ENCODE measurements at places on chromosomes 3 and 15.
A peak's percentile ranks its signal among the peaks of the same experiment; 100 is the strongest.

DNA sequence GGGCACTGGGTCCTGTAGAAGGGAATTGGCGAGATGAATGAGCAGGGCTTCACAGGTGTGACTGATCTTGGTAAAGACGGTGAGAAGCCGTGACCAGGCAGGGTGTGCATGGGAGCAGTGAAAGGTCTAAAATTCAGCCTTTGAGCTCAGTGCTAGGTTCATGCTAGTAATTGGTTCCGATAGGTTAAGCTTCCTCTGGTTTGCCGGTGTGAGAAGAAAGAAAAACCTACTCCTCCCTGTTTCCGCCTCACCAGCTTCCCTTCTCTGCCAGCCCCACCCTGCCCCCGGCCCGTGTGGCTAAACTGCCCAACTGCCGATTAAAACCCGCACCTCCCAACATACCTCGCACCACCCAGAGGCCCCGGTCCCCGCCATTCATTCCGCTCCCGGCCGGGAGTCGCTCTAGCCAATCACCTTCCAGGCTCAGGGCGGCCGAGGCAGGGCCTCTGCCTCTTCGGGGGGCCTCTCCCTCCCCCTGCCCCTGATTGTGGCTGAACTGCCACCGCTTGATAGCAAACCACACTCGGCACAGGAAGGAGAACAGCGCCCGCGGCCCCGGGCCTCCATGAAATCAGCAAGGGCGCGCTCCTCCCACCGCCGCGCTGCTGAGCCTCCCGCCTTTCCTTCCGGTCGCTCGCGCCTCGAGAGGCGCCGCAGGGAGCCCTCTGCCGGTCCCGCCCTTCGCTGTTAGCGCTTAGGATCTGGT, 7.3 kb upstream of the NRROS start:
- peak; percentile 84 for DNase-seq

- DNase-seq = no peak
Measured at GRCh38 chr15:29621616-29622015, 200.7 kb downstream of the TJP1 start.

GRCh38 chr15:26864664-26865191, 2.1 kb upstream of the GABRA5 start:
- DNase-seq = no peak

- no peak for DNase-seq
Measured at GRCh38 chr3:133591271-133591742, 17.8 kb downstream of the CDV3 start.

DNA sequence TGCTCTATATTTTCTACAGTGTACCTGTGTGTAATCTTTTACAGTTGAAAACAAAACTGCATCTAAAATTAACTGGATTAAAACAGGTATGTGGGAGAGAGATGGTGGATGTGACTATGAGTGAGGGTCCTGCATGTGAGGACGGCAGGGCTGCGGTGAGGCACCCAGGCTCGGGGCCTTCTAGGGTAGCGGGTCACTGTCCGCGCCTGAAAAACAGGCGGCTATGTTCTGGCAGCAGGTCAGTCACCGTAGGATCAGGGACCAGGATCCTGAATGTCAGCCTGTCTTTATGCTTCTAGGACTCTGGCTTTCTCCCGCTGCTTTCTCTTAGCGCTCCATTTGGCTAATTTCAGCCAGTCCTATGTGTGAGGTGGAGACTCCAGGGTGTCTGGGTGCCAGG, 12.6 kb downstream of the TMEM40 start:
- DNase-seq = no peak

DNA sequence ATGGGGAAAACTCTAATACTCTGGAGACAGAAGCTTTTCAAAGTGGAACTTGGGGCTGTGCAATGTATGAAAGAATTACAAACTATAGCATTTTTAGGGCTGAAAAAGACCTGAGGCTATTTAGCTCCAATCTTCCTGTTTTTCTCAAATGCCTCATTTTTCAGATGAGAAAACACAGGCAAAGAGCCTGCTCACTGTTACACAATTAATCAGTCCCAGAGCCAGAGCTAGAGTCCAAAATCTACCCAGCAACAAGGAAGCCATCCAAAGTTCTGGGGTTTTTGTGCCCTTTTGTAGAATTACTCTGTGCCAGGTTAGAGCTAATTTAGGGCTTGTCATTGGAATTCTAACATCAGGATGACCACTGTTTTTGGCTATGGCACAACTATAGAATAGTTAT, 45.5 kb downstream of the GPR149 start:
- no peak for DNase-seq

- DNase-seq = no peak
Measured at GRCh38 chr3:132606085-132606484, 9.0 kb downstream of the ACKR4 start.

- DNase-seq = no peak
Measured at GRCh38 chr3:21017115-21017852, 733.7 kb downstream of the ZNF385D start.

GRCh38 chr3:131282967-131283366, 98.6 kb upstream of the NUDT16 start:
- no peak for DNase-seq

DNA sequence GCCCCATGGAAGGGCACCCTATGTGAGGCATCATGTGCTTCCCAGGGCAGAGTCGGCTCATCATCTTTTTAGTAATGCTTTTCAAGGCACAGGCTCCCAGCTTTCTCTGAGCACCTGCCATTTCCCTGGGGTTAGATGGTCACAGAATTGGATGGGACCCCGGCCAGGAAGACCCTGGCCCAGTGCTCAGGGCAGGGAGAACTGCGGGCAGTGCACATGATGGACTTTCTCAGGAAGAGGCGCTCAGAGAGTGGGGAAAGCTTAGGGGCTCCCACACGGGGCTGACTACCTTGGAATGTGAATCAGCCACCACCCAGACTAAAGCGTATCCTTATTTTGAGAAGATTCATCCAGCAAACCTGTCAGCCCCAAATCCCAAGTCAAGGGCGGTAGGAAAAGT, 16.5 kb upstream of the SKOR1 start:
- no peak for DNase-seq

- DNase-seq = no peak
Measured at GRCh38 chr3:22981861-22982260, 221.3 kb upstream of the UBE2E2 start.

DNA sequence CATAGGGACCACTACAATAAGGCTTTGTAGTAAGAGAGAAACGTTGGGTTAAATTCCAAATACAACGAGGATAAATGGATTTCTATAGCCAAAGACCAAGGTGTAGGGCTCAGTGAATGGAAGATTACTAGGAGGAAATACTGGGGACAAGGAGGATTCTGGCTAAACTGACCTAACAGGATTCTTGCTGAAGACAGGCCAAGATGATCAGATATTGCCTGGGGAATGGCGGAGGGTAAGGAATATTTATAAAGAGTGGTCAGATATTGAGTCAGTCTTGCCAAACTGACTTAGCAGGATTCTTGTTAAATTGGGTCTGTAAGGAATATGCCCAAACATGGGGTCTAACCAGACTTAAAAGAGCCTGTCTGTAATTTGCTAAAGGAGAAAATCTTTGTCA, 463.8 kb downstream of the EDEM1 start:
- no peak for DNase-seq

- DNase-seq = no peak
Measured at GRCh38 chr3:64289622-64290021, 64.4 kb upstream of the PRICKLE2 start.

DNA sequence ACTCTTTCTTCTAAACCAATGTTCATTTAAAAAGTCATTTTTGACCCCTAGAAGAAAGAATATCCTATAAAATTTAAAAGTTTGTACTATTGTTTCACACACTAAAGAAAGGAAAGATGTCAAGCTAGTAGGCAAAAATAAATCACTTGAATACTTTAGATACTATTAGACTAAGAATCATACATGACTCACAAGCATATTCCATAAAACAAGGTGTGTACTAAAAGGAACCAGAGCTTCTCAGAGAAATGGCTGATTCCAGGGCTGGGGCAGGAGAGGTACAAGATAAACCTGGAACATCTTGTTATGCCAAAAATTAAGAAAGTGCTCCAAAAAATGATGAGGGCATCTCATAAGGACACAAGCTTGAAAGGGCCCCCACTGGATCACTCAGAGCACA, 8.7 kb downstream of the DLG1 start:
- DNase-seq = no peak

DNA sequence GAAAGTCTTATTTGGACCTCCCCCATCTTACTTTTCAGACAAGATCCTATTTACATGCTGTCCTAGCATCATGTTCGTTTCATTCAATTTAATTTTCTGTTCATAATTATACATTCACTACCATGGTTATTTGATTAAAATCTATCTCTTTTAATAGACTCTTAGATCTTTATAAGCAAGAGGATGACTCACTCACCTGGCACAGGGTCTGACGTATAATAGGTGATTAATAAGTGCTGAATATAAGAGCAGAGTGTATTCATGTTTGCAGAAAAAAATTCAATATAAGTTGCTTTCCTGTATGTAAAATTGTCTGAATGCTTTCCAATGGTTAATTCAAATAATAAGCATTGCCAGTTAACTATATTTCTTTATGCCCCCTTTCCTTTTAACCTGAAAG, 165.5 kb upstream of the CBLB start:
- DNase-seq = no peak

GRCh38 chr3:12818773-12819172, 22.3 kb downstream of the CAND2 start:
- no peak for DNase-seq

- no peak for DNase-seq
Measured at GRCh38 chr3:104787306-104787705, 579.4 kb upstream of the ALCAM start.

GRCh38 chr3:187741403-187742350, 3.6 kb downstream of the BCL6 start:
- peak; percentile 73 for DNase-seq

DNA sequence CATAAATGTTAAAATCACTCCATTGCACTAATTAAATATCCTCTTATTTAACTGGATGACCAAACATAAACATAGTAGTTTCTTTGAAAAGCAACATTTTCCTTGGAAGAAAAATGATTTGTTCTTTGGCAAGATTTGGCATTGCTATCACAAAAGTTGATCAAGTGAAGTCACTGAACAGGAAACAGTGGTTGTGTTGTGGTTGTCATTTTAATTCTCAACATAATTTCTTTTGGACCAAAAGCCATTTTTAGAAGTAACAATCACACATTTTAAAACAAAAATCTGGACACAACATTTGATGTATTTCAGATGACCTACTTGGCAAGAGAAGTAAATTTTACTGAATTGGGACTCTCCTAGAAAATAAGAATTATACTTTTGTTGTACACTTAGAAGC, 872.3 kb downstream of the ROBO1 start:
- no peak for DNase-seq

- DNase-seq = no peak
Measured at GRCh38 chr3:133881939-133882825, 13.5 kb downstream of the RAB6B start.

DNA sequence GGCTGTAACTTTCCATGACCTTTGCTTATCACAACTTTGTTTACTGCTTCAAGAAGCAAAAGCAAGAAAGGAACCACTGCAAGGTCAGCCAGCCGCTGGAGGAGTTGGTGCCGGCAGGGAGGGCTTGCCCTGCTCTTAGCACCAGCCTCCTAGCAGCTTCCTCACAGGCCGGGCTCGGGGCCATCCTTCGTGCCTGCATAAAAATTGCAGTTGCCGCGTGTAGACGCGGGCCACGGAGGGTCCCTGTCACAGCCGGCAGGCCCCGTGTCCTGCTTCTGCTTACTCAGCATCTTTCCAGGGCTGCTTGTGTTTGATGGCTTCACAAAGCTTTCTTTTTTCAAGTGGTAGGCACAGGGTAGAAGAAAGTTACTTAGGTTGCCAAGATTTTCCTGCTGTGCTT, 84.4 kb downstream of the PGPEP1L start:
- DNase-seq = no peak

DNA sequence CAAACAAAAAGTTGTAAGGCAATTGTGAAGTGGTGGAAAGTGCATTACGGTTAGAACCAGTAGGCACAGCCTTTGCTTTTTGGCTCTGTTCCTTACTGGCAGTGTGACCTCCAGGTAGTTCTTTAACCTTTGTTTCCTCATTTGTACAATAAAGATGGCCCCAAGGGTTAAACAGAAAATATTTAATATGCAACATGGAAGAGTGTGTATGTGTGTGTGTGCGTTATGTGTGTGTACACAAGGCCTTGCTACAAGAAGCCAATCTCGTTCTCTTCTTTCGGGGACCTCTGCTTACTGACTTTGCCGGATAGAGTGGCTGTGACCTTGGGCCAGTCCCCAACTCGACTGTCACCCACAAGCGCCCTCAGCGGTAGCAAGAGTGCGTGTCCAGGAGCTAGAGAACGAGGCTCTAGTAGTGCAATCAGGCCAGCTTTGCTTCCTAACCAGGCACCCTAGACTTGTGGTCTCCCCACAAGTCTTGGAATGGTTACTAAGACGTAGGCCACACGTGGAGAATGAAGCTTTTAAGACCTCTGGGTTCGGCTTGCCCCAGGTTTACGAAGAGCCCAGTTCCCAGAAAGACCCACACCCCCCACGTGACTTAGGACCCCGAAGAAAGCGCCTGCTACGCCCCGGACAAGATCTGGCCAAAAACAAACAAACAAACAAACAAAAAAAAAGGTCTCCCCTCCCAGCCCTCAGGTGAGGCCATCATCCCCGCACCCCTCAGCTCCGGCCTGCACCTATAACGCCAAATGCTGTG, 593 bp downstream of the CIAO2A start:
- peak; percentile 20 for DNase-seq

DNA sequence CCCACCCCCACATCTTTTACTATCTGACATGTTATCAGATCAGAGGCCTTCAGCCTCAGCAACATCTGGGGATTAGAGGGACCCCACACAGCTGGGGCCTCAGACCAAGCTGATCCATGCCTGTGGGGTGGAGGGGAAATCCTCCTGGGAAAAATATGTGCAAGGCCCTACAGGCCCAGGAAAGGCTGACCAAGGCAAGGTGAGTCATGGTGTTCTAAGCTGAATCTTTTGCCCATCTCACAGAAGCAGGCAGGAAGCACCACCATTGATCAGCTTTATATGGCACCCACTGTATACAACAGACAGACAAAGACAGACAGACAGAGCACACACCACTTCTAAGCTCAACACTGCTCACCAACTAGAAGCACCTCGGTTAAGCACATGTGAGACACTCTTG, 12.4 kb upstream of the PARP6 start:
- no peak for DNase-seq

DNA sequence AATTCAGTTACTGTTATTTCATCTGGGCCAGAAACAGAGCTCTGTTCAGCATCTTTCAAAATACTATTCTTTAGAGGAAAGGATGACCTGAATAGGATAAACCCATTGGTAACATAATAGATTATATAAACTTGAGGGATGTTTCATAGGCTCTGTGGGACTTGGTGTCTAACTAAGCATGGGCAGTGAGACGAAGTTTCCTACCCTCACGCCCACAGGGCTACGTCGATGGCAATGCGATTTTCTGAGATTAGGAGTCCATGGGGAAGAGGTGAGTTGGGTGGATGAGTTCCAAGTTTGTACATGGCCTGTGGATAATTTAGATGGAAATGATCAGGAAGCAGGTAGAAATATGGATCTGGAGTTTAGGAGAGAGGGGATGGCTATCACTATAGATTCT, 115.2 kb upstream of the TBL1XR1 start:
- no peak for DNase-seq
